RWPE1 (cell line): ENCODE measurements at places on chromosomes 1 and 21.

- DNase-seq, result no peak
Measured at GRCh38 chr1:225250432-225250831, 177.4 kb downstream of the LBR start.

GRCh38 chr1:1165900-1166421, 7.7 kb upstream of the TTLL10 start:
- DNase-seq, result no peak

- peak; percentile 65 for DNase-seq
Measured at GRCh38 chr1:184424157-184424556, 37.3 kb downstream of the C1orf21 start.

GRCh38 chr1:70843452-70843851, 204.2 kb downstream of the PTGER3 start:
- no peak for DNase-seq

- no peak for DNase-seq
Measured at GRCh38 chr1:227134686-227135314, 183.5 kb downstream of the CDC42BPA start.

DNA sequence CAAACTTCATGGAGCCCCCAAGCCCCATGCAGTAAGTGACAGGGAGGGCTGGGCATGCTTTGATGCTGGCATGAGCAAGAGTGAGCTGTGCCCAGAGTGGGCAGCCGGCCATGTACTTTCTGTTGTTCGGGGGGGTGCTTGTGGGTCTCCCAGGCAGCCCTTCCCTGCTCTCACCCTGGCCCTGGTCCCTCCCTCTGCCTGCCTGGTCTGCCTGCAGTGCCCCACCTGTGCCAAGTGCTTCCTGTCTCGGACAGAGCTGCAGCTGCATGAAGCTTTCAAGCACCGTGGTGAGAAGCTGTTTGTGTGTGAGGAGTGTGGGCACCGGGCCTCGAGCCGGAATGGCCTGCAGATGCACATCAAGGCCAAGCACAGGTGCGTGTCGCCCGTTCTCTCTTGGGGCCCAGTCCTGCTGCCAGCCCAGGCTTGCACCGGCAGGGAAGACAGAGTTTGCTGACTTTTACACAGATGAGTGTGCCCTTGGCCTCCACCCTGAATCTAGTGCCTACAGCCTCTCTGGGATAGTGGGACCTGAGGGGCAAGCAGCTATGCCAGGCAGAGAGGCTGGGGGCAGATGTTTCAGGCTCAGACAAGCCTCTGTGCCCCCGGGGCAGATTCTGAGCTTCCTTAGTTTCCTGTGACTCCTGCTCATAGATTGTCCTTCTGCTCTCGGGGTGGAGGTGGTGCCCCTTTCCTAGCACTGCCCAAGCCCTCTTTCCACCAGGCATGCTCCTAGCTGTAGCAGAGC, 7.6 kb downstream of the ZBTB48 start:
- DNase-seq, result peak; percentile 41

DNA sequence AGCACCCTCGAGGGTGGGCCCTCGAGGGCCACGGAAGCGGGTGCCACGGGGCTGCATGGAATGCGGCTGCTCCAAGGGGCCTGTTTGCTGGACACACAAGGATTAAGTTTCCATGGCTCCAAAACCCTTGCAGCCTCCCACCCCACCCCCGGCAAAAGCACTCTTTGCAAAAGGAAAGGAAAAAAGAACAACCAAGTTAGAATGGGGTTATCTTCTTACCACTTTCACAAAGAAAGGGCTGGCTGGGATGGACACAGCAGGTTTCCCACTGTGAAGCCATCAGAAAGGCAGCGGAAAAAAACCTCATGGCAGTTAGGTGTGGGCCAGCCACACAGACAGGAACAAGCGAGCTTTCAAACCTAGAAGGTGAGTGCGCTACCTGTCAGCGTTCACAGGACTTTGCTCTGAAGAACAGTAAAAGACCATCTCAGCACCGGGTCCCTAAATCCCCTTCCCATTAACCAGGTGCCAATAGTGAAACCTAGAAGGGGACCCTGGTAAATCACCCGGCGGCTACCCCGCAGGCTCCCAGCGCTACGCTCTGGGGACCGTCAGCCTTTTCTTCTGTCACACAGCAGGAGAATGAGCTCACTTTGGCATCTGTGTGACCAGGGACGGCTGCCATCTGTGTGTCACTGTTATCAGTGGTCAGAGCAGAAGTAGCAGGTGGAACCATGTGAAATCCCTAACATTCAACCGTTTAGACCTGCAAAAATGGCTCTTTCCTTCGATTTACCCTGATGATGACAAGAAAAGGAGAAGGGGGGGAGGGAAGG, 93.0 kb downstream of the SIM2 start:
- no peak for DNase-seq

DNA sequence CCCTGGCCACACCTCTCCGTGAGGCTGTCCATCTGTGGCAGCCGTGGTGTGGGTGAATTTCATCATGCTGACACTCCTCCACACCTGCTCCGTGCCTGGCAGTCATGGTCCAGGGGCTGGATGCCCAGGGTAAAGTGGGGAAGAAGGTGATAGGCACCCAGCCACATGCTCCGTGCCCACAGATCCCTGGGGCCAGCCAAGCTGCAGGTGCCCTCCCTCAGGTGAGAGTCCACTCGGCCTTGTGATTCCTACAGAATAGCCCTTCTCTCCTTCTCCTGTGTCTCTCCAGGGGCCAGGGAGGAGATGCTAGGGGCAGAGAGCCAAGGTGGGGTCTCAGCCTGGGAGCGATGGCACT, 16.8 kb upstream of the POFUT2 start:
- DNase-seq, result no peak

GRCh38 chr1:77636864-77637263, 45.6 kb downstream of the ZZZ3 start:
- peak; percentile 18 for DNase-seq

DNA sequence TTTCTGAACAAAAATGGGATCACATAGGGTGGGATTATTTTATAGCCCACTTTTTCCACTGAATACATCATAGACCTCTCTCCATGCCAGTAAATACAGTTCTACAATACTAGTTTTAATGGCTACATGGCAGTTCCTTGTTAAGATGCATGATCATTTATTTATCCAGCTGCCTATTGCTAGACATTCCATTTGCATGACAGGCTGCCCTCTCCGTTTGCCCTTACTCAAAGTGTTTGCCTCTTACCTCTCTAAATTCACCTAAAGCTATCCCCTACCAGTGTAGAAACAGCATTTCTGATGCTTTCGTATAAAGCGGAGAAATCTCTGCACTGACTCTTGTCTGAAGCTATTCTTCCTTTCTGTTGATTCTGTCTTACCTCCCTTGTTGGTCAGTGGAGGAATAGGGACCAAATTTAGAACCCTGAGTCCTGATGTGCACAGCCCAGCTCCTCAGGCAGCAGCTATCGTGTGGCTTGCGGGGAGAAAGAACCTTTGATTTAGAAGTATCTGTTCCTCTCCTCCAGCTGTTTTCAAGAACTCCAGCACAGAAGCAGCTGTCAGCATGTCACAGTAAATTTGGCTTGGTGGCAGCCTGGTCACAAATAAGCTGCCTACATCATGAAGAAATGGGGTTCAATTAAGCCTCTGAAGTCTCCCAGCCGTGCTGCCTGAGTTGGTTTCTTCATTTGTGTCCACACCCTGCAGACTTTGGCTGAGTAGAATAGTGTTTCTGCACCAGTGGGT, 337.3 kb downstream of the PRDM2 start:
- DNase-seq, result peak; percentile 26

GRCh38 chr1:107858323-107858722, 106.7 kb downstream of the VAV3 start:
- DNase-seq, result no peak

DNA sequence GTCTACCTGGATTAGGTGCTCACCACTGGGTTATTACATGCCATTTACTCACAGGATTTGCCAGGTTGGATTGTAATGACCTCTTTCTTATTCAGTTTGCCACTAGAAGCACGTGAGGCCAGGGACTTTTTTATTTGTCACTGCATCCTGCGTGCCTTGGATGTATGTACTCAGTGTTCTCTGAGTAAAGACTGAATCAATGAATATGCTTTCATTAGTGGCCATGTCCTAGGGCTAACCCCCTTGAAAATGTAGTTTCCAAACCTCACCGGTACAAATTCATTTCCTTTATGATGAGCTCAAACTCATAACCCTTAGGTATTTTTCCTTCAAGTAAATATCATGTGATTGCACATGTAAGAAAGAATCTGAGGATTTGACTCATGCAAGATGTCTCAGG, 1.3 kb upstream of the ZP4 start:
- peak; percentile 20 for DNase-seq

DNA sequence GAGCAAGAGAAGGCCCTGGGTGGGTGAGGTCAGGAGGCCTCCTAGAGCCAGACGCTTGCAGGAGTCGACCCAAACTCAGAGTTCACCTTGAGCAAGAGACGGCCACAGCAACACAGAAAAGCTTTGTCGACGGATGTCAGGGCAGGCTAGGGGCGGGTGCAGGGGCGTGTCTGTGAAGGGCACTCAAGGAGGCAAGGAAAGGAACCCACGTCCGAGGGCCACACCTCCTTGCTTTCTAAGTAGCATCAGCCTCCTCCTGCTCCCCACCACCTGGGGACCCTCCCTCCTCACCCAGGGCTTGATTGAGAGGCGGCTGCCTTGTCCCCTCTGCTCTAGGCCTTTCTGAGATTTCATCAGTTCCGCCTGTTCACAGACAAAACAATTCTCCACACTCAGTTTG, 92.1 kb downstream of the OMA1 start:
- no peak for DNase-seq

- DNase-seq, result no peak
Measured at GRCh38 chr1:235566084-235566483, 61.8 kb upstream of the B3GALNT2 start.

- DNase-seq, result no peak
Measured at GRCh38 chr1:54476530-54477109, 70.4 kb upstream of the SSBP3 start.

GRCh38 chr1:167052389-167052788, 37.8 kb downstream of the GPA33 start:
- DNase-seq, result peak; percentile 16
